Stimulated activated CD4-positive, alpha-beta T cell treated with anti-CD3 and anti-CD28 coated beads, TNF-alpha, amount 100 ng/mL, for 4 hours (primary cell): ENCODE measurements at places on chromosomes 3 and 15.

DNA sequence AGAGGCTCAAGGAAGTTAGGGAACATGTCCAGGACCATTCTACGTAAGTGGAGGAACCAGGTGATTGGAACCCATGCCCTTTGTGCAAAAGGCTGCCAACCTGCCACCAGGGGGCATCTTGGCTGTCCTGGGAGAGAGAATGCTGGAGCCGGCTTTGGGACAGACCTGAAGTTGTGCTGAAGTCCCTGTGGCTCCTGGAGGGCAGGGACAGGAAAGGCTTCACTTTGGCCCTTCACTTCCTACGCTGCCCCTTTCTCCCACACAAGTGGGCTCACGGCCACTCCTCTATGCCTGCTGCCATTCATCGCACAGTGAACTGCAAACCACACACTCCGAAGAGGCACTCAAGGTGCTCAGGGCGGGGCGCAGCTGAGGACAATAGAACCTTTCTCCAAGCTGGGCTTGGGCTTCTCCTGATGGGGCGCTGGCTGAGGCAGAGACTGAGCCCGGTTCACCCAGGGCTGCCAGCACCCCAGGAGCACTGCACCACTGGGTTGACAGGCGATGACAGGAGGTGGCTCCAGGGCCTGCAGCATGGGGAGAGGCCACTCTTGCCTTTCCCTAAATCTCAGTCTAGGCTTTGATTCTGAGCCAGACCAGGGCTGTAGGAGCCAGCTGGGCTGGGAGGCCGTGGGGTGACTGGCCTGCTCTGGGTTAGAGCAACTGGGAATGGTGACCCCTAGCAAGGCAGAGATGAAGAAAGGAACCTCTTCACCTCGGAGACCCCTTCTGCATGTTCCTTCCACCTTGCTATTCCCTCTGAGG is 8.4 kb downstream of the SHF start:
- DNase-seq = peak; percentile 34

DNA sequence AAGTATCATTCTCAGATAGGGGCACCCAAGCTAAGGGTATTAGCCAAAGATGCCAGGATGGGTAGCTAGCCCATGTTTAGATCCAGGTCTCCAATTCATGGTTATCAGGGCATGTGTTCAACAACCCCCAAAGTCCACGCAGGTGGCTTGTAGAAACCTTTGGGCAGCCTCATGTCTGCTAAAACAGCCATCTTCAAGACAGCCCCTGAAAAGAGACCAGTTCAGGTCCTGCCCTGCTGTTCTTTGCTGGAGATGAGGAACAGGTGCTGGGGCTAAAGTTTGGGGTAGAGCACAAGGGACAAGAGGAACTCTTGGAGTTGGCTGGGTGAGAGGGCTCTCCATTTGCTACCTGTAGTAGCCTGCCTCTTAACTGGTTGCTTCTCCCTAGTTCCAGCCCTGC is 4.6 kb downstream of the PPM1M start:
- no peak for DNase-seq

- no peak for DNase-seq
Measured at GRCh38 chr3:182027366-182027765, 315.6 kb downstream of the SOX2 start.

DNA sequence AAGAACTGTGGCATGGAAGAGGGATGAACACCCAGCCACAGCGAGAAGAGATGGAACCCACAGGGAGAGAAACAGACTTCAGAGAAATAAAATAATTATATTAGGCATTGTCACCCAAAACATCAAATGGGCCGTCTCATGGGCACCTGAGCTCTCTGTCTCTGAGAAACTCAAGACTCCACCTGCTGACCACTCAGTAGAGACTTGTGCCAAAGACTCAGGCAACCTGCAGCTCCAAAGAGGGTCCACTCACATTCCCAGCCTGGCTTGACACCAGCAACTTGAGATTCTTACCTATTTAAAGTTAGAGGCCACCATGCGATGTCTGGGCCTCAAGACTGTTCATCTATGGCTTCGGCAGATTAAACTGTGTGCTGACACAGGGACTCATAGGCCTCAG is 12.0 kb downstream of the SEMA5B start:
- no peak for DNase-seq

DNA sequence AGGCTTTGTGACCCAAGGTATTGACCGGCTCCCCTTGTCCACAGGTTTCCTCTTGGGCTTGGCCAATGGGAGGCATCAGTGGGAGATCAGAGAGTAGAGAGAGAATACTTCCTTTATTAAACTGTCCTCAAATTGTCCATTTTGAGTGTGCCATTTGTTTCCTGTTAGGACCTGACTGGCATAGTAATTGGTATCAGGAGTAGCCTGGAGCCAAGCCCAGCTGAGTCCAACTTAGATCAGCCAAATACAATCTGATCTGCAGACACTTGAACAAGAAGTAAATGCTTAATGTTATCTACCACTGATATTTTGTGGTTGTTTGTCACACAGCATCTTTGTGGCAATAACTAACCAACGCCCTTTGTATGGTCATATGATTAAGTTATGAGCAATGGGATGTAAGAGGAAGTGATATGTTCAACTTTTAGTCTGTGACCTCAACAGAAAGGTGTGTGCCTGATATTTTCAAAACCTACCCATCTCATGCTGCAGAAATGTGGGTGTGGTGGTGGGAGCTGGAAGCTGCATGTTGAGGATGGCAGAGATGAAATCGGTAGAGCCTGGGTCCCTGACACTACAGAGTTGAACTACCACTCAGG is 13.3 kb downstream of the MYD88 start:
- DNase-seq = no peak

DNA sequence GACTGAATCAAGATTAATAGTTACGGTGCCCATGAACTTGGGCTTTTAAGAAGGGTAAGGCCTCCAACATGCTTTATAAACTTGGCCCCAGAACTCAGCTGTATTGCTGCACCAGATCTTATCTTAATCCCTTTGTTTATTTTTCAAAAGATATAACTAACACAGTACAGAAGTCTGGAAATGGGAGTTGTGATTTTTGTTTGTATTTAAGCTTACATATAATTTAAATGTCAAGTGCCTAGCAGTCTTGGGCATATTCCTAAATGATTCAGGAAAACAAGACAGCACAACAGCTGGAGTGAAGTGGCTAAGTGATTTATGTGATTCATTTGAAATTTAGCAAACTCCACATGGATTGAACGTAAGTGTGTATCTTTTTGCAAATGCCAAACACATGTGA is 56.2 kb downstream of the NBEAL2 start:
- no peak for DNase-seq
